ENCODE measurements at places on chromosomes 5 and 9.

DNA sequence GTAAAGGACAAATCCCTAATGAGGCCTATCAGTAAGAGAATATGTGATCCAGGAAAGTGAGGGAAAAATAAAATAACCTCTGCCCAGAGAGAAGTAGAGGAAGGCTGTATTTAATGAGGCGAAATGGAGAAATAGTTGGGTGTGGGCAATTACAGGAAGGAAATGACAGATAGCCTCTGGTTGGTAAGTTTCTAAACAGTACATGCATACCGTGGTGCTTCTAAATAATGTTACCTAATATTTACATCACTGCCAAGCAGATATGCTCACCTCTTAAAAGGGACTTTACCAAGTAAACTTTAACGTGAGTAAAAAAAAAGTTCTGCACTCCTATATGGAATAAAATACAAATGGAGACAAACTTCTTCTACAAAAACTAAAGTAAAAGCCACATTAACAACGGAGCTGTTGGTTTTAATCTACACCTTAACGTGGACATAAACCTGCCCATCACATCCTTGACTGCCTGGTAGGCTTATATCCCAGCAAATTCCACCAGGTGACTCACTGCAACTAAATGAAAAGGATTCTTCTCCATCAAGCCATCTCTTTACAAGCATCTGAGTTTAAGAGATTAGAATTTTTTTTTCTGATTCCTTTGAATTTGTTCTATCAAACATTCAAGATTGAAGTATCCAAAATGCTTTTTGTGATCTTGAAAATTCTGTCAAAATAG is 12.4 kb downstream of the NFIL3 start:
- no peak for DNase-seq

GRCh38 chr9:123375469-123376132 is 19.6 kb downstream of the CRB2 start:
- no peak for DNase-seq

- DNase-seq: no peak
Measured at GRCh38 chr9:68672215-68672614, 32.8 kb upstream of the PIP5K1B start.

DNA sequence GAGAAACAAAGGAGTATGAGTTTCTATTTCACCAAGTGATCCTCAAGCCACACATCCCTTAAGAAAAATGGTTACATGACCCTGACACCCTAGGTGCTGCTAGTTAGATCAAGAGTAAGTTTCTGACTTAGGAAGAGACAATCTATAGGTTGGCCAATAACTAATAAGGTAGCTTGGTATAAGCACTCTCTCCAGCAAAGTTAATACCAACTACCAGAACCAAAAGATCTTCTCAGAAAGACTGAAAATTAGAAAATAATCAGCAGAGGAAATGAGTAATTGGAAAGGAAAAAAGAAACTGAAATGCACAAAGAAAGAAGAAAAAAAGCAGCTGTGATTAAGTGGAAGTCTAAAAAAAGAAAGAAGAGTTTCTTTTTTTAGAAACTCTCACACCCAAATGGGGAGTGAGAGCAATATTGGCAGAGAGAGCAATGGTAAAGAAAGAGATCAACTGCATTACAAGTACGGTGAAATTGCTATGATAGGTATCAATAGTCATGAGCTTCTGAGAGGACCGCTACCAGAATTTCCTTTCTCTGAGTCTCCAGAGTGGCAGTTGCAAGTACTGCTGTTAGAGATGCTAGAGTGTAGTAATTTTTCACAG is 195.5 kb downstream of the TMEM167A start:
- no peak for DNase-seq

GRCh38 chr5:81021486-81021885 is 61.3 kb downstream of the RASGRF2 start:
- DNase-seq: no peak

GRCh38 chr9:6575324-6576034 is 70.0 kb downstream of the GLDC start:
- DNase-seq: no peak

GRCh38 chr9:36976371-36977030 is 57.6 kb downstream of the PAX5 start:
- no peak for DNase-seq

DNA sequence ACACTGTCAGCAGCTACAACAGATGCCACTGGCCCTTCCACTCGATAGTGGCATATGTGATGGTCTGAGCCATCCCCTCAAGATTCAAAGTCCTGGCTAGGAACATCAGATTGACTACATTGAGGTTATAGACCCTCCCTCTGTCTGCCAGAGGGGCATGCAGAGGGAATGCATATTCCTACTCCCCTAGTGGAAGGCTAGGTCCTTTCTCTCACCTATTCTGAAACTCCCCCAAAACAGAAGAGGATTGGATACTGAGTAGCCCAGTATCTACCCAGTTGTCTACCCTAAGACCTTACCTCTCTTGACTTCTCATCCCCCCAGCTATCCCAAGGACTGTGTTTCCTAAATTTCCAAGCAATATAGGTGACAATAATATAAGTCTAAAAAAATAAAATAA is 78.5 kb upstream of the PDE4D start:
- no peak for DNase-seq

GRCh38 chr5:75524071-75524470 is 12.4 kb downstream of the POLK start:
- no peak for DNase-seq

GRCh38 chr5:98563885-98564653 is 209.4 kb upstream of the RGMB start:
- DNase-seq: no peak

GRCh38 chr5:154702477-154702876 is 52.7 kb upstream of the LARP1 start:
- no peak for DNase-seq

GRCh38 chr9:77731008-77731698 is 83.0 kb upstream of the GNA14 start:
- DNase-seq: no peak

DNA sequence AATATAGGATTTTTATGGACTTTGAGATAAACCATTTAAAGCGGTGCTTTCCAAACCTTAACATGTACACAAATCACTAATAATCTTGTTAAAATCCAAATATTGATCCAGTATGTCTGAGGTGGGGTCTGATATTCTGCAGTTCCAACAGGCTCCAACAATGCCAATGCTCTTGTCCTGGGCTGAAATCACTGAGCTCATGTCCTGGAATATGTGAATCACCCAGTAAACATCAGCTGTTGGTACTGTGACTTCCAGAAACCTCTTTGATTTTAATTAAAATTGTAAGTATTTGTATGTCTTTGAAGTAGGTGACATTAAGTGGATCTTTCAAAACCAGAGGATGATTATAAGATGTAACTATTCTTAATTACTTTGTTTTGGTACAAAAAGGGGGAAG is 52.8 kb upstream of the CAST start:
- DNase-seq: no peak

DNA sequence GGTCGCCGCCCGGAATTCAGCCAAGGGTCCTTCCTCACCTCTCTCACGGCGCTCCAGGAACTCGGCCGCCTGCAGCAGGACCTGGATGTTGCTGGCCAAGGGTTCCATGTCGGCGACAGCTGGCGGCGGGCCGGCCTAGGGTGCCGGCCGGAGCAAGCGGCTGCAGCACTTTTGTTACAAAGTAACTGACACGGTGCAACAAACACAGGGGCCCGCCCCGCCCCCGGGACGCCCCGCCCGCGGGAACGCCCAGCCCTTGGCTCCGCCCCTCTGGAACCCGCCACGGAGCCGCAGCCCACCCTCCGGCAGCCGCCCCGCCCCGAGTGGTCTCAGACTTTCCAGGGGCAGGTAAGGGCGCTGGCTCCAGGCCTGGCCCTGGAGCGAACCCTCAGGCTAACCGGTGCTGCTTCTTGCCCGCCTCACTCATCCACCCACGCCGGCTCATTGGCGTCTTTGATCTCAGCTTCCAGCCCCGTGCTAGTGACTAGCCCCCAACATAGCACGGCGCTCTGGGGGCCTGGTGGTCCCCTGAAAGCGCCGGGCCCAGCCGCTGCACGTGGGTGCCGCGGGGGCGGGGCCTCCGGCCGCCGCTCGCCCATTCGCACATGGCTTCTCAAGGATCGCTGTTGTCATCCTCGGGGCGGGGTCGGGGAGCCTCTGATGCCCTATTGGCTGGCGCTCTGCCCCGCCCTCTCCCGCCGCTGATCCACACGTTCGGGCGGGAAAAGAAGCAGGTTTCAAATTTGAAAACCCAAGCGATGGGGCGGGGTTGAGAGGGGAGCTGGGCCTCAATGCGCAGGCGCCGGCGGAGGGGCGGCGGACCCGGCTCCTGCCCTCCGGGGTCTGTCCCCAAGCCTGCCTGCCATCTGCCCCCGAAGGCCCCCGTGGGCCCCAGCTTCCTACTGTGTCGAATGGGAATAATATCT is at the start of gene MXD3:
MXD3 (minus strand) TSS at position 176 of the 926 bp plus-strand sequence; CDS start at position 108, 68 bp downstream.
- peak; percentile 85 for DNase-seq

- DNase-seq: no peak
Measured at GRCh38 chr5:69312459-69313160, 20.0 kb downstream of the CCDC125 start.

DNA sequence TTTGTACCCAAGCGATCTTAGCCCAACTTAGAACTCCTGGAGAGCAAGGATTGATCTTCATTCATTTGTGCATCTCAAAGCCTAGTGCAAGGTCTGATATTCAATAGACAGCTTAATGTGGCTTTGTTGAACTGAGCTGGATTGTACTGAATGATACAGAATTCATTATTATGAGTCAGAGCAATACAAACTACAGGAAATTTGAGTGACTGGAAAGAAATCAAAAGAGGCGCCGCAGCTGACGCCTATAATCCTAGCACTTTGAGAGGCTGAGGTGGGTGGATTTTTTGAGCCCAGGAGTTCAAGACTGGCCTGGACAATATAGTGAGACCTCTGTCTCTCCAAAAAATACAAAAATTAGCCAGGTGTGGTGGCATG is 58.6 kb downstream of the ENC1 start:
- no peak for DNase-seq

Data from stimulated activated CD4-positive, alpha-beta T cell treated with anti-CD3 and anti-CD28 coated beads, Interleukin-15, amount 100 ng/mL, for 1 hour (primary cell).